GM13977 (cell line): ENCODE measurements at places on chromosomes 4 and X.

DNA sequence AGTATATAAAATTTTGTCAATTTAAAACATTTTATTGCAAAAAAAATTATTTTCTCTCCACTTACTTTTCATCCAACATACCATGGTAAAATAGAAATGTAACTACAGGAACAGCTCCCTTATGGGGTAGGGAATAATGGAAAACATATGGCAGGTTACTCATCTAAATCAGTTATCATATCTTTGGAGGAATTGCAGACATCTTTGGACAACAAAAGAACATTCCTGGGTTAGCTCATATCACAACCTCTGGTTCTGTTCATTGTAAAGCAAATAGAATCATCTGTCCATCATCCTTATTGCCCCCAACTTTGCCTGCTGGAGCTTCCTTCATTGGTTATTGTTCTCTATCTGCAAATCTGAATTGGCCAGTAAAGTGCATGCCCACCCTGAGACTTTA is 387.5 kb upstream of the GRID2 start:
- DNase-seq = no peak

- no peak for DNase-seq
Measured at GRCh38 chr4:153579410-153579809, 104.7 kb upstream of the TLR2 start.

GRCh38 chr4:73872316-73873108 is 3.3 kb downstream of the CXCL1 start:
- DNase-seq = no peak

GRCh38 chrX:153379508-153379907 is 21.6 kb downstream of the PNMA6E start:
- DNase-seq = no peak

DNA sequence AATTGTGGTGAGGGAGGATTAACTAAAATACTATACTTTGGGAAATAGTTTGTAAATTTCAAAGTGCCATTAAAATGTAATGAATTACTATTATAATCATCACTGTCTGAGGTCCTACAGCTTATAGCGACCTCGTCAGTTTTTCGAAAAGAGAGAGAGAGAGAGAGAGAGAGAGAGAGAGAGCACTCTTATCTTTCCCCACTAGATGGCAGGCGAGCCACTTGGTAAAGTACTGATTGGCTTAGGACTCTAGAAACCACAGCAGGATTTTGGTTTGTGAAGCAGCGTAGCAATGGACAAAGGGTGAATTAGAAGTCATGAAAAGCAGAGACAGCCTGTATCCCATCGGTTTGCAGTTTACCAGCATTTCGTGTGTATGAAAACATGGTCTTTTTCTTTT is 52.5 kb downstream of the LINC00632 start:
- peak; percentile 46 for DNase-seq

GRCh38 chr4:61375301-61375700 is 175.2 kb downstream of the ADGRL3 start:
- DNase-seq = no peak

- no peak for DNase-seq
Measured at GRCh38 chrX:135605906-135606305, 85.4 kb downstream of the INTS6L start.

DNA sequence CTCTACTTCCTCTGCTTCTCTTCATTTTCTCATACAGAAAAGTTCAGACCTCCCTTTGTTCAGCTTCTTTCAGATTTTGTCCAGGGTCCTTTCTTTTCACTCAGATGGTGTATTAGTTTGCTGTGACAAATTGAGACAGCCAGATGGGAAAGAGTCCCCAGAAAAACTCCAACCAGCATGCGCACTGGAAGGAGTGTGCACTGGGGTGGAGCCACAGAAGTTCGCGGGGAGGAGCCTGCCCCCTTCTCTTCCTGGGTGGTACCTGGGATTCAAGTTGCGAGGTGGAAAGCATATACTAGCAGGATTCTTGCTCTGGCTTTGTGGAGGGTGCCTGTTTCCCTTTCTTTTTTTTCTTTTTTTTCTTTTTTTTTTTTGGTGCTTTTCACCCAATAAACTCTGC is 51.6 kb downstream of the SMIM20 start:
- DNase-seq = no peak

- no peak for DNase-seq
Measured at GRCh38 chr4:55609393-55609866, 17.4 kb upstream of the PDCL2 start.

- DNase-seq = no peak
Measured at GRCh38 chr4:19063662-19064061, 1042.1 kb upstream of the LCORL start.

- peak; percentile 37 for DNase-seq
Measured at GRCh38 chrX:140766024-140766611, 56.6 kb downstream of the LINC00632 start.

DNA sequence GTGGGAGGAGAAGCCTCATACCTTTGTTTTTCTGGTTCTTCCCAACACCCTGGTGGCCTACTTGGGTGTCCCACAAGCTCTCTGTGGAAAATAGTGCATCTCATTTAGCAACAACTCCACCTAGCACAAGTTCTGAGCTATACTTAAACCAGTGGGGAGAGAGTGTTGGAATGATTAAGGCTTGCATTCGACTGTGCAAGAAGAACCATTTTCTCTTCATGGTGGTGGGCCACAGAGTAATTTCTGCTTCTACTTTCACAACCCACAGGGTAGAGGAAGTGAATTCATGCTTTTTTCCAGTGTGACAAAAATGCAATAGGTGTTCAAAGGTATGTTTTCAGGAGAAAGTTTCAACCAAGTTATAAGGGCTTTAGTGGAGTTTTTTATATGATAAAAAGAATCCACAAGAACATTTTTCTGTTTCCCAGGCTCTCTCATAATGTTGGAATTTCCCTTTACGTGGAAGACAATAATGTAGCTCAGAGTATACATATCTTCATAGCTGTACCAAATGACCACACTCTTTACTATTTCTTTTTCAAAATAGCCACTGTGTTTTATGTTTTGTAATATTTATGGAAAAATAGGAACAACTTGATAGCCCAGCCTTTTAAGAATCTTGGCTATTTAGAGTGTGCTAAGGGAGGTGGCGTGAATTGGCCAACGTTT is 80.3 kb upstream of the HHIP start:
- no peak for DNase-seq

DNA sequence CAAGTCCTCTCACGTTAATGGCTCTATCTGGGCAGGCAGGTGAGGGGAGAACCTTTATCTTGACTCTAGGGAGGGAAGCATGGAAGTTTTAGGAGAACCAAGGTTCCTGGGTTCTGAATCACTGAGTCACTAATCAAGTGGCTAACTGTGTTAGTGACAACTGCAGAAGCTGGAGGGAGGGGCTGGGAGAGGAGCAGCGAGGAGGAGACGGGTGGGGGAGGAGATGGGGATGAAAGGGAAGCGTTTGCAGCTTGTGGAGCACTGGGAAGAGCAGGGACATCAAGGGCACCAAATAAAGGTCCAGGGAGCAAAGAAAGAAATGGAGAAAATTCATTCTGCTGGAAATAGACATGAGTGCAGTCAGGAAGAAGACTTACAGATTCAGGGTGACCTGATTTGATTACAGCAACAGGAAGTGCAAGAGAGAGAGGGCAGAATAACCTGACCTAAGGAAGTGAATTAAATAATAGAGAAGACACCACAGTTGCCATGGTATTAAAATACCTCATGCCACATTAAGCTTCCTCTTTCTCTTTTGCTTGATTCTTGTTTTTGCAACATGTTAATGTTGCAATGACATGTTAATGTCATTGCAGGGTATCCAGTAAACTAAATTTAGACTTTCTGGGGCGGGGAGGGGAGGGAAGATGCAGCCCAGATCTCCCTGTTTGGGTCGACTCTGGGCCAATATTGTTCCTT is 4.5 kb upstream of the SETD7 start:
- DNase-seq = peak; percentile 48

DNA sequence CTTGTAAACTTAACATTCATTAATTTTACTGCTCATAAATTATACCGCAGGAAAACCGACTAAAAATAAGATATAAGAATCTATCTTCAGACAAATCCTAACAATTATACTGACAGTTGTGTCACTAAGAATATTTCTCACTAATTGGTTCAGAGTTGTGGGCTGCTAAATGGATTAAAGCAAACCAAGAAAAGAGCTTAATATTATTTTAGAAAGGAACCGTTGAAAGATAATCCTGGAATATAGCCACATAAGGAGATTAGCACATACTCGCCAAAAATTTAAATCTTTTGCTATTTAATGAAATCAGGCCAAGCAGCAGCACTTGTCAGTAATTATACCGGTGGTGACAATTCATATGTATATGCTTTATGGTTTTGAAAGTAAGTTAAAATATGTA is 132.8 kb downstream of the SLIT2 start:
- no peak for DNase-seq

- DNase-seq = no peak
Measured at GRCh38 chr4:159926871-159927270, 824.0 kb downstream of the RAPGEF2 start.

DNA sequence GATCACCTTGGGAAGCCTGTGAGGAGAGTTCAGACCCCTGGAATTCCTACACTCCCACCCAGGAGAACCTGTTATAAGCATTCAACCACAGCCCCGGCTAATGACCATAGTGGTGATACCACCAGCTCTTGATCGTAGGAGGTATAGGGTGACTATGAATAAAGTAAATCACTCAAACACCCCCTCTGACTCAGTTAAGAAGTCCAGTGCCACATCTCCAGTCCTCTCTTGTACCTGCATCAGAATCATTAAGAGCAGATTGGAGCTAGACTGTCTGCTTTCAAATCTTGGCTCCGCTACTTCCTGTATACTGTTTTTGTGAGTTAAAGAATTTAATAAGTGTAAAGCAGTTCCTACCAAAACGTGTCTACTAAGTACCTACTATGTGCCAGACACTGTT is 565.1 kb upstream of the DIPK2B start:
- no peak for DNase-seq

DNA sequence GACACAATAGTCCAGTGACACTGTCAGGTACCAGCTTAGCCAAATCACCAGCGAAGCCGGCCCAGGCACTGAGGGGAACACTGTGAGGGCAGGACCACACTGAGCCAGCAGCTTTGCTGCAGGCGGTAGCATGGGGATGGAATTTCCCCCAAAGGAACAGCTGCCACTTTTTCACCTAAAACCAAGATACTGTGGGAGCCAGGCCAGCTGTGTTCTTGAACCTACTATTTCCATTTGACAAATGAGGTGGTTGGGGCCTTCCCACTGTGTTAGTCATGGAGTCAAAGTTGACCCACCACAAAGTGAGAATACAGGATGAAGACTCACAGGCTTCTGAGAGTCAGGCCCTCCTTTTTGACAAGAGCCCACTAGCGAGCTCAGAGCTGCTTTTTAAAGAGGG is 70.7 kb upstream of the SH3RF1 start:
- peak; percentile 34 for DNase-seq

DNA sequence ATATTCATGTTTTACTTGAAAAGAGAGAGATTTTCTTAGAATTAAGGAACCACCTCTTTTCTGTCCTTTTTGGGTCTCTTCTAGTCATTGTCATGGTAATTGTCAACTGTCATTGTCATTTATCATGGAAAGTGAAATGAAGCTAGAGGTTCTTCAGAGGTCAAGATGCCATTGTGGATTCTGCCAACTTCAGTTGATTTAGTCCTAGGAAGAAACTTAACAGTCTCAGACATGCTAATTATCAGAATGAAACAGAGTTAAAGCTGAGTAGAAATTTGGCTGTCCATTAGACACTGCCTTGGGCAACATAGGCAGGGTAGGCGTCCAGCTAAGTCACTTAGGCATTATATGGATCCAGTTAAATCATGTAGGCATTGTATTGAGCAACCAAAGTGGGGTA is 796.1 kb upstream of the ADGRL3 start:
- no peak for DNase-seq

GRCh38 chrX:57583477-57583876 is 8.3 kb upstream of the ZXDB start:
- no peak for DNase-seq

DNA sequence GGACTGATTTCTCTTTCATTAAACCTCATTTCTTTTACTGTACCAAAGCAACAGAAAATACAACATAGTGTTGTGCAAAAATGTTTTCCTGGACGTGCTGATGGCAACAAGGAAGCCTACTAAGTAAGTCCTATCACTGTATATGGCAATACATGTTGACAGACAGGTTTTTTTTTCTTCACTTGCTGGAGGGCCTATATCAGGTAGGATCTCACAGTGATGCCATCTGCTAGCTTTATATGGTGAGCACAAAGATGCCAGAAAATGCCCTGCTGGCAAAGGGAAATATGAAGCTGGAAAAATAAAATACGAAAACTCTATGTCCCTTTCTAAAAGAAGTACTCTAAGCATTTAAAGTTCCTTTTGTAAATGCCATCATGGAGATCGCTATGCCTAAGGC is 119.0 kb upstream of the PDLIM3 start:
- DNase-seq = no peak

DNA sequence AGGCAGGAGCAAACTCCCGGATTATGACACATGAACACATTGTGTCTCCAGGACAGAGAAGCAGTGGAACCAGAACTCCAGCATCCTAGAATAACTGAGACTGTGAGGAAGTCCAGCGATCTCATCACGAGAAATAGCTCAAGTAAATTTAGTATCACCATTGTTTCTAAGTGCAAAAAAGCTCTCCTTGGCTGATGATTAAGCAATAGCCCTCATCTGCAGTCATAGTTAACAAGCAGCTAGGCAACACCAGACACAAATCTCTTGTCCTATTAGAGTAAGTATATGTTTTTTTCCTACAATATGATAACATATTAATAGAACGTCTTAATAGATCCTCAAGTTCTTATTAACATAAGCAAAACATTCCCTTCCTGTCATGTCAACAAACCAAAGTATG is 2.4 kb upstream of the CFAP299 start:
- no peak for DNase-seq

DNA sequence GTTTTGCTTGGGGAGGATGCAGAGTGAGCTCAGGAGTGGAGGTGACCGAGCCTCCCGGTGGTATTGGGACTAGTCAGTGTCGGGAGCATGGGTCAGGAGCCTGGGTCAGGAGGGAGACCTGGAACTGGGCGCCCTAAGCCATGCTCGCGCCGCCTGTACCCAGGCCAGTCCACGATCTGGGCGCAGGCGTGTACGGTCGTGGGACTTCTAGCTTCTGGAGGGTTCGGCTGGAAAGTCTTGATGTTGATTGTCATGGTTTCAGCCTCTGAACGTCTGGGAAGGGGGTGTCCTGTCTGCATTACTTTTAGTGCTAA is 244 bp downstream of the EIF2S3 start:
- DNase-seq = no peak

- DNase-seq = peak; percentile 7
Measured at GRCh38 chr4:85569730-85570299, 94.9 kb downstream of the ARHGAP24 start.

GRCh38 chr4:57119054-57119651 is 9.0 kb upstream of the IGFBP7 start:
- no peak for DNase-seq

DNA sequence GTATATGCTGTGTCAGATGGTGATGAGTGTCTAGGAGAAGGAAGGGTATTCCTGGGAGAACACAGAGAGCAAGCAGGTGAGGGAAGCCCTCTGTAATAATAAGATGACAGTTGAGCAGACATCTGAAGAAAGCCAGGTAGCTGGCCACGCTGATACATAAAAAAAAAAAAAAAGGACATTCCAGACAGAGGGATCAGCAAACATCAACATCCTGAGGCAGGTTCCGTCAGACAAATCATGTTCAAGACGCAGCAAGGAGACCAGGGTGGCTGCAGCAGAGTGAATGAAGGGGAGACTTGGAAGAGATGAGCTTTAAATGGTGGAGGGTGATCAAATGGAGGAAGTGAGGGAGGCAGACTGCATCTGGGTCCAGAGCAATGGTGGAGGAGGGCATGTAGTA is 97.6 kb upstream of the ANXA3 start:
- no peak for DNase-seq
